Foreskin keratinocyte (primary cell): ENCODE measurements at places on chromosomes 1 and 21. TPM values are rescaled to one million over a fixed set of nuclear protein-coding genes. Genes with fewer than 3 reads are reported as not detected.

CRYBG2 gene
- polyA plus RNA-seq: 4.8 and 7.3 TPM in 2 replicates

PLA2G2A gene
- not detected in 2 replicates for polyA plus RNA-seq

IFI44 gene
- 48.5 and 57.7 TPM in 2 replicates for polyA plus RNA-seq

SERPINC1 gene
- 0.03 TPM in 1 of 2 replicates, not detected in the other for polyA plus RNA-seq

TTC22 gene
- 3.2 and 4.3 TPM in 2 replicates for polyA plus RNA-seq

INTS11 gene
- 87.5 and 91.9 TPM in 2 replicates for polyA plus RNA-seq

OLFML2B gene
- polyA plus RNA-seq: 0.13 and 0.17 TPM in 2 replicates

HENMT1 gene
- 1.7 and 1.9 TPM in 2 replicates for polyA plus RNA-seq

LEFTY1 gene
- not detected in 2 replicates for polyA plus RNA-seq

RIPPLY3 gene
- 0.53 and 0.56 TPM in 2 replicates for polyA plus RNA-seq

SPATA45 gene
- polyA plus RNA-seq: 0.19 TPM in 1 of 2 replicates, not detected in the other

AVPR1B gene
- polyA plus RNA-seq: not detected in 2 replicates

GREM2 gene
- not detected in 2 replicates for polyA plus RNA-seq

TCEA3 gene
- 0.90 and 1.2 TPM in 2 replicates for polyA plus RNA-seq

IGSF9 gene
- 9.3 and 11.8 TPM in 2 replicates for polyA plus RNA-seq

FALEC gene
- 0.13 and 0.16 TPM in 2 replicates for polyA plus RNA-seq

CLSTN1 gene
- 237 and 287 TPM in 2 replicates for polyA plus RNA-seq

SYF2 gene
- 32.6 and 33.7 TPM in 2 replicates for polyA plus RNA-seq

DMBX1 gene
- not detected in 2 replicates for polyA plus RNA-seq

EXTL2 gene
- 7.2 and 7.7 TPM in 2 replicates for polyA plus RNA-seq

ITLN2 gene
- not detected in 2 replicates for polyA plus RNA-seq

HES3 gene
- polyA plus RNA-seq: not detected in 2 replicates

C4BPA gene
- polyA plus RNA-seq: not detected in 2 replicates

C1orf167 gene
- not detected in 2 replicates for polyA plus RNA-seq

RPE65 gene
- polyA plus RNA-seq: not detected in 2 replicates
